ENCODE measurements at places on chromosomes 12 and 14.

DNA sequence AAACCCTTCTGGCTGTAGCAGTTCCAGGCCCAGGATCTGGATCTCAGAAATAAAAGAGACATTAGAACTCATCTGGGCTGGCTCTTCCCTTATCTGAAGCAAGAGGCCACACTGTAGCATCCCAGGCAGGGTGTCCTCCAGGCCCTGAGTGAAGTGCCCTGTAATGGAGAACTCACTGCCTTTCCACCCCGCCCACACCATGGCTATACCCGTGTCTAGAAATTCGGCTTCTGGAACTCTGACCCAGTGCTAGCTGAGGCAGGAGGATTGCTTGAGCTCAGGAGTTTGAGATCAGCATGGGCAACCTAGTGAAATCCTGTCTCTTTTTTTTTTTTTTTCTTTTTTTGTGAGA lies 23.5 kb upstream of the PLEKHG3 start:
- no peak for DNase-seq

GRCh38 chr12:78531831-78532458 lies 332.6 kb upstream of the SYT1 start:
- DNase-seq, result no peak

DNA sequence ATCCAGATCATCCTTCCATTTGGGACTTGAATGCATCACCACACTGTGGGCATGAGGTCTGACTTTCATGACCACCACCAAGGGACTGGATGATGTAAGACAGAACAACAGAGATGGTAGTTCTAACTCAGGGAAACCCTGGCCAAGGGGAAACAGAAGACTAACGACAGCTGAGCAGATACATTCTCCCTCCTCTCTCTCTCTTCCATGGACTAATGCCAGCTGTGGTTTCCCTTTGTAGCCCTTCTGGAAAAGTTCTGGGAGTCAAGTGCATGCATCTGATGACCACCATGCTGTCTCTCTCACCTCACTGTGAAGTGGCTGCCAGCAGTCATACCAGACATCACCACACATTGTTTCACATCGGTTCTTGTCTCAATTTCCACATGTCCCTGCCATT lies 3.4 kb downstream of the TAS2R30 start:
- no peak for DNase-seq

DNA sequence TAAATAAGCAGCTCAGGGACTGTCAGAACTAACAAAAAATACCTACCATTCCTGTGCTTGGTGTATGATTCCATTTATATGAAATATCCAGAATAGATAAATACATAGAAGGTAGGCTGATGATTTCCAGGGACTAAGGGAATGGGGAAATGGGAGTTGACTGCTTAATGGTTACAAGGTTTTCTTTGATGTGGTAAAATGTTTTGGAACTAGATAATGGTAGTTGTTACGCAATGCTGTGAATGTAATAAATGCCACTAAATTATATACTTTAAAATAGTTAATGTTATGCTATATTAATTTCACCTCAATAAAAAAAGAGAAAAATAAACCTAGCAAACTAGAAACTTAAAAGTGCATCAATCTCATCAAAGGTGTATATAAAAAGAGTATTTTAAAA lies 41.1 kb downstream of the CEP83 start:
- DNase-seq, result peak; percentile 84

- DNase-seq, result no peak
Observed at GRCh38 chr14:58693048-58693447, 55.3 kb downstream of the DACT1 start.

DNA sequence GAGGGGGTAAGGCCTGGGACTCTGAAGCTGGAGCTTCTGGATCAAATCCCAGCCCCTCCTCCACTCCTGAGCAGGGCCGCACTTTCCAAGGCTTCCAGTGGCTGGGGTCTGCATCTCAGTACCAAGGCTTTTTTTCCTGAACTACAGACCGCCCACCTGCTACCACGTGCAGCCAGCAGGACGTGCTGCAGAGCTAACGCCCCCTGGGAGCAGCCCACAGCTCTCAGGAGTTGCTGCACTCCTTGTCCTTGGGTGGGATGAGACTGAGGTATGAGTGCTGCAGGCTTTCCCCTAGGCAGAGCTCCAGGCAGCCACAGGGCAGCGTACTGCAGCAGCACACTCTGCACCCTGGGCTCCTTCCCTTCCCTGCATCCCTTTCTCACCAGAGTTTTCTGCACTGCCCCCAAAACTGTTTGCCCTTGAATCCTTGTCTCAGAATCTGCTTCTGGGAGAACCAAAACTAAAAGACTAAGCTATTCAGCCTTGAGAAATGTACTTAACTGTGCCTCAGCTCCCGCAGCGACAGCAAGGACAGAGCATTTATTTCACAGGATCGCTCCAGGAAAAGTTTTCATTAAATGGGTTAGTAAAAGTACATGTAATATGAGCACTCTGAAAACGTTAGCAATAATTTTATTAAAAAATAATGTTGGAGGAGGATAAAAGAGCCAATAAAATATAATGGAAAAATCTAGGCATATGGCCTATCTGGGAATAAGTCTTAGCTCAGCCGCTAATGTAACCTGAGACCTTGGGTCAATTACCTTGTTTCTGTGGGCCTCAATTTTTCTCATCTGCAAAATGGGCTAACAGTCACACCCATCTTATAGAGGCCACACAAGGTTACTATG lies 25.5 kb downstream of the RBM19 start:
- DNase-seq, result no peak

GRCh38 chr14:78131201-78131600 lies 39.0 kb upstream of the NRXN3 start:
- DNase-seq, result peak; percentile 15

DNA sequence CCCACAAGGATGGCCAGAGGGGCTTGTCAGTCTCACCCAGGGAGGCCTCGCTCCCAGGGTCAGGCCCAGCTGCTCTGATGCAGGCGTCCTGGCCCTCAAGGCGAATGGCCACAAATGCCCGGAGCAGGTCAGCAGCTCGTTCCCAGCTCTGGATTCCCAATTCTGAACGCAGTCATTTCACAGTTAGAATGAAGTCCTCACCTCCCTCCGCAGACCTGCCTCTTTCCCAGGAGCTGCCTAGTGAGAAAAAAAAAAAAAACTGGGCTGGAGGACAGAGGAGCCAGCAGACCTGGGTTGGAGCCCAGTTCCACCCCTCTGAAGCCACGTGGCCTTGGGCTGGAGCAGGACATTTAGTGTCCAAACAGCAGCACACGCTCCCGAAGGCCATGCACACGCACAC lies 62.2 kb upstream of the DIO3 start:
- no peak for DNase-seq

DNA sequence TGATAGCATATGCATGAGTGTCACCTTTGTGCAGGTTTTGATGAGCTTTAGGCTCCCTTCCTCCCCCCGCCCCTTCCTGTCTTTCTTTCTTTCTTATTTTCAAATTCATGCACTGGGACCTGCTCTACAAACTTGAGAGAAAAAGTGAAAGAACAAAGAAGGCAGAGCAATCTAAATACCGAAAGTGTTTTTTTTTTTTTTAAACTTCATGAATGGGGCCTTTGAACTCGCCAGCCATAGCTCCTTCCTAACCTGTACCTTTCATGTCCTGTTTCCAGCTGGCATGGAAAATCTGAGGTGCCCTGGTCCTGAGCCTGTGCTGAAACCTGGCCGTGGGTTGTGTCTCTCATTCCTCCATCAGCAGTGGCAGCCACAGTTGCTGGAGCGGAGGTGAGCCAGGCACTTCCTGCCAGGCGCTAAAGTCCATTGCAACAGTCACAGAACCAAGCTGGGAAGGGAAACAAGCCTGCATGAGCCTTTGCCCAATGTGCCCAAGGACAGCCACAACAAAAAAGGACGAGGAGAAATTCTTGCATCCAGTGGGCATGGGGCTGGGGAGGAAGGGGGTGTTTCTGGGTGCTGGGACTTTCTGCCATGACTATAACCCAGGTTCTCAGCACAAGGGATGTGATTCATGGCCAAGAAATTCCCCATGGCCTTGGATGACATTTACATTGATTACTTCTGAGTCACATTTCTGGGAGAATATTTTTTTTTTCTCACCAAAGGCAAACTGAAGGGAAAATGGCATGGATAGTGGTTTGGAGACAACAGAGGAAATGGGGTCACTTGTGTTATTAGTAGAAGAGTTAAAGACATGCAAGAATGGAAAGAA lies 102.7 kb downstream of the TMEM30B start:
- DNase-seq, result no peak

GRCh38 chr14:36773136-36773540 lies 111.5 kb downstream of the PAX9 start:
- peak; percentile 88 for DNase-seq

DNA sequence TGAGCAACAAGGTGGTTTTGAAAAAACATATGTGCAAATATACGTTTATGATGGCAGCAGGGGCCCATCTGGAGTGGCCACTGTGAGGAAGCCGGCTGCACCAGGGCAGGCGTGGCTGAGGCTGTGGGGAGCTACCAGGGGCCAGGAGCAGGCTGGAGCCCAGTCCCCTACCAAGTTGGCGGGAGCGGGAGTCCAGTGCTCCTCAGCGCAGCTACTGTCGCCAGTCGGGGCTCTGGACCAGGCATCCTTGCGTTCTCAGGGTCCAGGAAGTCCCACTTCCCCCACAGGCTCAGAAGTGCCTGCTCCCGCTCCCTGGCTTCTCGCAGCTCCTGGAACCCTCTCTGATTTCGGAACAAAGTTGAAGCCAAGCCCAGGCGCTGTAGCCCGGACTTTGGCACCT lies 1377.5 kb upstream of the FLRT2 start:
- no peak for DNase-seq

- DNase-seq, result no peak
Observed at GRCh38 chr14:98415766-98416165, 856.2 kb downstream of the BCL11B start.

- no peak for DNase-seq
Observed at GRCh38 chr12:108303703-108304102, 35.4 kb downstream of the CMKLR1 start.

GRCh38 chr12:88634008-88634407 lies 53.7 kb upstream of the KITLG start:
- no peak for DNase-seq

- DNase-seq, result no peak
Observed at GRCh38 chr14:70812124-70812818, 3.0 kb upstream of the MAP3K9 start.
